Fibroblast of the aortic adventitia (primary cell): ENCODE measurements at places on chromosomes 2 and 18.
A peak's percentile ranks its signal among the peaks of the same experiment; 100 is the strongest.

DNA sequence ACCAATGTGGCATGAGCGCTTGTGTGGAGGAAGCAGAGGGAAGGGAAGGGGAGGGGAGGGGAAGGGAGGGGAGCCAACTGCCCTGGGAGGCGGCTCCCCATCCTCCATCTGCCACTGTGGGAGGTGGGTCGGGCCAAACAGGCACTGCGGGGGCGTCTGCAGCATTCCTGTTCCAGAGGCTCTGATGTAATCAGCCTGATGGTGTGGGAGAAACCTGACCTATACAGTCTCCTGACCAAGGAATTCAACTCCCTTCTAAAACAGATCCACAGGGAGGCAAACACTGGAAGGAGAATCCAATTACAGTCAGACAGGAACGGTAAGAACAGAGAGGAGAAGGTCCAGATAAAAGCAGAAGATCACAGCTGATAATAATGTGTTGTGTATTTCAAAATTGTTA lies 88.8 kb downstream of the CD8B2 start:
- DNase-seq = peak; percentile 17

GRCh38 chr18:76351961-76352581 lies 143.0 kb downstream of the ZNF516 start:
- peak; percentile 92 for DNase-seq

DNA sequence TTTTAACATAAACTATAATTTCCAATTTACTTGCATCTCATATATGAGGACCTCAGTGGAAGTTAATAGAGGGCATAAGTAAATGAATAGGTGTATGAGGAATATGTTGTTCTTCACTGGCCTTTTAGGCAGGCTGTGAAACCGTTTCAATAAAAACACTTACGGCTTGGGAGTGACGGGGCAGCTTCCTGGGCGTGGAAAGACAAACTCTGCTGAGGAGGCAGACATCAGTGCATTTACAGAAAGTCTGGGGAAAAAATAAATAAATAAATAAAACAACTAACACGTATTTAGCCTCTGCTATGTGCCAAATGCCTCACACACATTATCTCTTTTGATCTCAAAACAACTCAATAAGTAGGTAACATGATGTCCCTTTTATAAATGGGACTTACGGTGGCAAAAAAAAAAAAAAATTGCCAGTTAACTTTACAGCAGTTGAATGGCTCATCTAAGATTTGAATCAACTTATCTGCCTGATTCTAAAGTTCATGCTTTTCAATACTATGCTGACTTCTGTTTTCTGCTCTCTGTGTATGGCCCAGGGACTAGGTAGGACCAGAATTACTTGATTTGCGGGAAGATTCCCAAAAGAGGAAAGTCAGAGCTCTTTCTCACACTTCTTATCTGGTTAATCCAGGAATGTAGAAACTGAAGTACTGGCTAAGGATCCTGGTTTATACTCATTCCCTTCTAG lies 77.5 kb upstream of the LRATD1 start:
- DNase-seq = no peak

- DNase-seq = no peak
Measured at GRCh38 chr18:34528177-34528576, 181.9 kb upstream of the DTNA start.

- DNase-seq = no peak
Measured at GRCh38 chr18:69220529-69220928, 180.2 kb upstream of the DOK6 start.

DNA sequence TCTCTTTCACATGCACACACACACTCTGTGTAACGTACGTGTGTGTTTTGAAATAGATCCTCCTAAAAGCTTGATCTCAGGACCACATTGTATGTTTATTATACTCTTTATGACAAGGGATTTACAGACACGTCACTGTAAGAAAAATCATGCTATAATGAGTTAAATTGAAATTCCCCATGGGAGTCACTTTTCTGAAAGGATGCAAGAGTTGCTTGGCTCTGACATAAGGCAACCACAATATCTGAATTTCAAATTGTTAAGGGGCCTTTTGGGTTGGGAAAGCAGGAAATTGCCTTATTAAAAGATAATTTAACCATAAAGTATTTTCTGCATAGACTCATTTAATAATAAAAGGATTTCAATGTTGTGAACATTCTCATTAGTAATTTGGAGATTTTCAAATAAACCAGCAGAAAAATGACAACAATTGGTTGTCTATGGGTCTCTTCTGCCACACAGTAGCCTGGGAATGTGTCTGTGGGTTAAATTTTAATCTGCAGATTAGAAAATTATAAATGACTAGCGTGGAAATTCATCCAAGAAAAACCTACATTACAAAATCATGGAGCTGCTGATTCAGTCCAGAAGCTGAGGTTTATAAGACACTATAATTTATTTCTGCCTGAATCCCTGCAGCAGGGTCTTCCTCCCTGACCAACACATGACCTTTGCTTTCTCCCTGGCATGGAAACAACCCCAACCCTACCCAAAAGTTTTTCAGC lies 75.9 kb upstream of the PID1 start:
- DNase-seq = peak; percentile 31

GRCh38 chr2:168697668-168698121 lies 104.7 kb upstream of the NOSTRIN start:
- DNase-seq = peak; percentile 20

DNA sequence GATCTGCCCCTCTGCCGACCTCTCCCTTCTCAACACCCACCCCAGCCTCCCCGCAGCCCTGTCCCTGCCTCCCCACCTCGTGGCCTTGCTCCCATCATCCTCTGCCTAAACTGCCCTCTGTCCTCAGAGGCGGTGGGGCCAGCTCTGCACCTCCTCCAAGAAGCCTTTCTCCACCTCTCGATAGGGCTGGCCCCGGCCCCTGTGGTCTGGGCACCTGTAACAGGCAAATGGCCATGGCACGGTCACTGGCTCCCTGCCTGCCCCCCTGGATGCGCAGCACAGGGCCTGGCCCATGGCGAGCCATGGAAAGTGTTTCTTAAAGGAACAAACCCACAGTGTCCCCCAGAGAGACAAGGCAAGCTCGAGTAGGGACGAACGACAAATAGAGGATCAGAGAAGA lies 42.0 kb downstream of the MYO7B start:
- DNase-seq = no peak

- DNase-seq = no peak
Measured at GRCh38 chr2:226898897-226899296, 63.0 kb downstream of the RHBDD1 start.

- peak; percentile 56 for DNase-seq
Measured at GRCh38 chr18:9103376-9103873, 926 bp downstream of the NDUFV2 start.

DNA sequence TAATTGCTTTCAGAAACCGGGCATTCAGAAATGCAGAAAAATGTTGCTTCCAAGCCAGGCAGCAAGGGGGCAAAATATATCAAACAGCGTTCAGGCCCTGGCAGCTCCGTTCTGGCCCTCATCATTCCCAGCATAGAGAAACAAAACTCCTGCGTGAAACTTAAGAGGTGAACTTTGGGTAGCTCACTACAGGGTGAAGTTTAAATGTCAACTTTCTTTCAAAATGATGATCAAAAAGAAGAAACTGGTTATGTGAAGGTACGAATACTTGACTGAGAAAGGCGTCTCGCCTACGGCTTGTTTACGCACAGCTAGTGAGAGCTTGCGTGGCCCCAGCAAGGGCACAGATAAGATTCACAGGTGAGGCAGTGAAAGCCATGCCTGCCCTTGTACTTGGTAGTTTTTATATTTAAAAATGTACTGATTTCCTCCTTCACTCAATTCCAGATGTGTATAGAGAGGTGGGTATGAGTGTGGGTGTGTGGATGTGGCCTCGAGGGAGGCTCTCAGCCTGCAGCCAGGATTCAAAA lies 127.5 kb downstream of the NFATC1 start:
- no peak for DNase-seq

GRCh38 chr2:107242811-107243210 lies 356.8 kb upstream of the ST6GAL2 start:
- DNase-seq = no peak

DNA sequence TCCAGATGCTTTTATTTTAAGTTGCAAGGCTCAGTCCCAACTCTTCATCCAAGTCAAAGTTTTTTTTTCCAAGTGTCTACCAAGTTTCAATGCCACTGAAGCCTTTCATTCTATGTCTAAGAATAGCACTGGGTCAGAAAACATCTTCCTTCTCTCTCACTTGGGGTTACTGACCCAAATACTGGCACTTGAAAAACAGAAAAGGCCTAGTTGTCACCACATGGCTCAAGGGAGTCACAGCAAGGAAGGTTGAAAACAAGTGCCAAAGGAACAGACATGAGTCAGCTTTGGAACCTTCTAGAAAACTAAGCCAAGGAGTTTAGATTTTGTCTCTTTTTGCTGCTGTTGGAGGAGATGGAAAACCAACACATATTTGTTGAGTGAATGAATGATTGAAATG lies 146.5 kb downstream of the COPS8 start:
- no peak for DNase-seq
